ENCODE measurements at places on chromosomes 6 and 20.
A peak's percentile ranks its signal among the peaks of the same experiment; 100 is the strongest.

DNA sequence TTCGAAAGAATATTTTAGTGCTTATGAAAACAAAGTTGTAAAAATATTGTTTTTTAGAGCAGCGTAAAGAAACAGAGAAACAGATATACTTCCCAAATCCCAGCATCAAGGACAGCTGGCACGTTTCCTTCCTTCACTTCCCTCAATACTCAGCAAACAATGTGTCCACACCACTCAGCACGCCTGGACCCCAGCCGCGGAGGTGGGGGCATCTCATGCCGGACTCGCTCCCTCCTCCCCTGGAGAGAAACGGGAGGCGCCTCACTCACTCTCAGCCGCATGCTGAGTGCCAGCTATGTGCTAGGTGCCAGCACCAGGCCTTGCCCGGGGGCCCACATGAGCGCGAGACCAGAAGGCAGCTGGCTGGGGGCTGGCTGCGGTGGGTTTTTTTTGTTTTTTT lies 34.7 kb downstream of the SLC2A4RG start:
- no peak for DNase-seq

GRCh38 chr20:63955281-63955826 lies 862 bp downstream of the UCKL1 start:
- DNase-seq, result no peak

DNA sequence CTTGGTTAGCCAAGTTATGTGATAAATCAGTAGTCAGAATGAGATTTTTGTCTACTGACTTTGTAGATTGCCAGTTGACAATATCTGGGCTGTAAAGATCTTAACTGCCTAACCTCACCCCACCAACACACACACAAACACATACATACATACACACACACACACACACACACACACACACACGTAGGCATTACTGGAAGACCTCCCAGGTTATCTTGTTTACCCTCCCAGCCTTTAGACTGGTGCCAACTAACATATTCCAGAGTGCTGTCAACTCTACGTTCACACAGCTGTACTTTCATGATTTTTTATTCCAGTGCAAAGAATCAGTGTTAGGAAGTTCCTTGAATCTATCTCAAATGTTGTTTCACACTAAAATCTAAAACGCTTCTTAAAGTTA lies 38.9 kb downstream of the BMP5 start:
- no peak for DNase-seq

GRCh38 chr20:21826976-21827375 lies 121.5 kb downstream of the PAX1 start:
- DNase-seq, result peak; percentile 17

DNA sequence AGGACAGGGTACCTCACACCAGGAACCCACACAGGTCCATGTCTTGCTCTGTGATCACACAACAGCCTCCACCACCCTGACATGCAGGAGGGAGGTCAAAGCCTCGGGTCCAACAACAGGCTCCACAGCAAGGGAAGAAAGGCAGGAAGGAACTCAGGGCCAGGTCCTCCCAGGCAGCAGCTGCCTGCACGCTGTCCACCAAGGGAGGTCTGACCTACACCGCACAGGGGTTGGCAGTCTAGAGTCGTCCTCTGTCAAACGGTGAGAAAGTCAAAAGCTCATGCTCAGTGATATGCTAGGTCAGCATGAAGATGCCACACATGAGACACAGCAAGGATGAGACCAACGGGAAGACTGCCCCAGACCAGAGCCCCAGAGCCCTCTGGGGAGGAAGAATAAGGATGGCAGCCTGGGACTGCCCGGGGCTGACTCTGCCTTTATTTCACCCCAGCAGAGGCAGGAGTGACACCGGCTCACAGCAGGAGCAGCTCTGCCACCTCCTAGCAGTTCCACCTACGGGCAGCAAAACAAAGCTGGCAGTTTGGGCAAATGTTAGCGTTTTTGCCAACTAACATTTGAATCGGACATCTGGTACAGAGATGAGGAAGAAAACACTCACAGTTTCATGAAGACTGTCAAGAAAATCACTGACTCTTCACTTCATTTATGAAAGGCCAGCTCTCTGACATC lies 8.5 kb downstream of the GMEB2 start:
- DNase-seq, result no peak

DNA sequence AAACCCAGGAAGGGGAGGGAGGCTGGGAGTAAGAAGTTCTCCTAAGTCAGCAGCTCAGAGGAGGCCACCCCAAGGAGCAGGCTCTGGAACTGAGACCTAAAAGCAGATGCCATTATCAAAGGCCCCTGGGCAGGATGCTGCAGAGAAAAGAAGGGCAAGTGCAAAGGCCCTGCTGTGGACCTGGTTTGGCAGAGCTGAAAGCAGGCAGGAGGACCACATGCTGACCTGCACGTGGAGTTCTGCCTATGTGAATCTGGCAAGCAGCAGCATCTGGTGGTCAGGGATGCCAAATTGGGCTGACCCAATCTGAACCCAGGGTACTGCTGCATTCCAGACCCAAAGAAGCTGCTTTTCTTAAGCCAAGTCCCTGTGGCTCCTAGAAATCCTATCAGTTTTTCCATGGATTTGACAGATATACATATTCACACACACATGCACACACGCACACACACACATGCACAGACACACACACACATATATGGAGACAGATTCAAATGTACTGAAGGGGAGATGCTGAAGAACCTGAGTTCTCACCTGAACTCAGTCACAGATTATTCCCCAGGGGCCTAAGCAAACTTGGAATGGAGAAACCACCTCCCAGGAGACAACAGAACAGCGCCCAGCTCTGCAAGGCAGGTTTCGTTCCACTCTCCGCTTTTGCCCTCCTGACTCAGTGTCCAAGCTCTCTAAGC lies 119.9 kb downstream of the FOXA2 start:
- DNase-seq, result no peak

- no peak for DNase-seq
These were observed 26.5 kb upstream of the SMIM29 start for GRCh38 chr6:34275128-34275804.

DNA sequence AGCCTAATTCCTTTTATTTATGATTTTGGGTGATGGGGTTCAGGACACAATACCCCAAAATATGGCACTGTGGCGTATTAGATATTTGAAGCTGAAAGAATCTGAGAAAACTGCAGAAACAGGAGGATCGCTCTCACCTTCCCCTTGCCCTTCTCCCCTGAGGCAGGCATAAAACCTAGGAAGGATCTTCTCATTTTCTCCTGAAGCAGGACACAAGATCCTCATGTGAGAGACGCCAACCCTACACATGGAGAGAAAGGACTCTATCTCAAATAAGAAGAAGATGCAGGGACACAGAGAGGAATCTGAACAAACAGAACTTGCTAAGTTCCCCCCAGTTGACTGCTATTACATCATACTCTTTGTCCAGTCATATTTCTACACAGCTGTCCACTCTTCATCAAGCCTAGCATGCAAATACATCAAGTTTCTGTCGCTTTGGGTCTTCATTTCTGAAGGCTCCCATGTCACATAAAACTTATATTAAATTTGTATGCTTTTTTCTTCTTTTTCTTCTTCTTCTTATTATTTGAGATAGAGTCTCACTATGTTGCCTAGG lies 109.0 kb downstream of the DTNBP1 start:
- DNase-seq, result no peak

DNA sequence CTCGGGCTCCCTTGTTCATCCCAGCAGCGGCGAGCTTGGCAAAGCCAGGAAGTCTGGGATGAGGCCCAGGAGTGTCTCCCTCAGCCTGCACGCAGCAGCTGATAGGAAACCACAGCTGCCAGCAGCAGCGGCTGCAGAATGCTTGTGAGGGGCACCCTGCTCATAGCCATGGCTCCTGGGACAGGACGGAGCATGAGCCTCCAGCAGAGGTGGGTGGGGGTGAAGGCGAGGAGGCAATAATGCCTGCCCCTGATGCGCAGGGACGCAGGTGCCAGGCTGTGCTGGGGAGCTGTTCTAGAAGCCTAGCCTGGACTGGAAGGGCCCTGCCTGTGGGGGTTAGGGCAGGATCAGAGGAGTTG lies 157.9 kb downstream of the CD83 start:
- no peak for DNase-seq

- no peak for DNase-seq
These were observed 3.0 kb upstream of the CDH26 start for GRCh38 chr20:59955131-59955796.

DNA sequence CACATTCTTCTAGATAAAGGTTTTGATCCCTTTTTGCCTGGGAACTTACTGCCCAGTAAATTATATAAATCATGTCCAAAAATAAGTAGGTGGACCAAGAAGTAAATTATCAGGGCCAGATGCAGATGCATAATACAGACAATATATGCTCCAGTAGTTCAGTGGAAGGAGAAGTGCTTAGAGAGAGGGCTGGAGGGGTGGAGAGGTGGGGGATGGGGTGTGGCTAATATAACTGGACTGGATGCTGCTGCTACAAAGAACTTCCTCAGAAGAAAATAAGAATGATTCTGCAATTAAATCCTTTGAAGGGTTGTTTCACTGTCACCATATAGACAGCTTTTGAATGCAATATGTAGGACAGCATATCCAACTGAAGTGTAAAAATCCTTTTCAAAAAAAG lies 14.8 kb upstream of the TFAP2D start:
- no peak for DNase-seq

DNA sequence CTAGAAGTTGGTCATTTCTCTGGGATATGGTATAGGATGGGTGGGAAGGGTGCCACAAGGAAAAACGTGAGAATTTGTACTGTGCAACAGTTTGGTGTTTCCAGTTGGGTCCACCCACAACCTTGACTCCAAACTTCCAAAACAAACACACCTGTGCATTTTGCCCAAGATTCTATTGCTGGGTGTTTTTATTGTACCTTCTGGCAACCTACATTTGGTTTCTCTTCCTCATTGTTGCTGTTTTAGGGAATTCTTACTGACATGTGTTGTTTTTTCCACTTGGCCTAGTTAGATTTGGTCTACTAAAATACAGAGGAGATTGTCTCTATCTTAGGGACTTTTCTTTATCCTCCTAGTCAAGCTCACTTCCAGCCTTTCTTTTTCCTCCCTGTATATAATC lies 16.7 kb downstream of the TULP4 start:
- DNase-seq, result no peak

GRCh38 chr6:149593408-149593807 lies 27.2 kb downstream of the GINM1 start:
- DNase-seq, result no peak

- DNase-seq, result no peak
These were observed 19.8 kb downstream of the PPARD start for GRCh38 chr6:35362200-35362599.

GRCh38 chr20:50850721-50851286 lies 55.9 kb downstream of the BCAS4 start:
- no peak for DNase-seq

GRCh38 chr20:63695424-63696305 lies 787 bp upstream of the TNFRSF6B start:
- no peak for DNase-seq

DNA sequence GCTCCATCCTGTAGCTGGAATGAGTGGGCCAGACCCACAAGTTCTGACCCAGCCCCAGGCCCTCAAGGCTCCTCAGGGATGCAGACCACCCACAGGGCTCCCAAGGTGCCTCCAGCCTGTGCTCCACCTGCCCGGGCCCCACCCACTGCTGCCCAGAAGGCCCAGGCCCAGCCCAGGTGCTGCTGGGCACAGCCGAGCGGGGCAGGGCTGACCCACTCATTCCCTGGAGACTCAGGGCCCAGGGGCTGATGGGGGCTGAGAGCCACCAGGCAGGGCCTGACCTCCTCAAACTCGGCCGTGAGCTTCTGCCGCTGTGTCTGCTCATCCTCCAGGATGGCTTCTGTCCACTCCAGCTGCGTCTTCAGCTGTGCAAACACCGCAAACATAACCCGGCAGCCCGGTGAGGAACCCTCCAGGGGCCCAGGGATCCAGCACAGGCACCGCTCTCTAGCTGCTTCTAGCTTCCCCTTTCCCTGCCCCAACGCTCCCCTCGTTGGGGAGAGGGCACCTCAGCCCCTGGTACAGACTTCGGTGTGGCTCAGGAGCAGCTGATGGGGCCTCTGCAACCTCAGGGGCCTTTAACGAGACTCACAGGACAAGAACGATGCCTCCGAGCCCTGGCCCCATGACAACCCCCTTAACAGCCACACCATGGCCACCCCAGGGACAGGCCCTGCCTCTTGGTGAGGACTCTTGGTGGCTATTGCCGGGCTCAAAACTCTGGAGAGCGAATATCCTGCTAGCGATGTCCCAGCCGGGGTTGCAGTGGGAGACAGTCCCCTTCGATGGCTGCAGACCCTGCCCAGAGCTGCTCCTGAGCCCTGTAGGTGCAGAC lies 46.0 kb downstream of the DSTN start:
- no peak for DNase-seq

DNA sequence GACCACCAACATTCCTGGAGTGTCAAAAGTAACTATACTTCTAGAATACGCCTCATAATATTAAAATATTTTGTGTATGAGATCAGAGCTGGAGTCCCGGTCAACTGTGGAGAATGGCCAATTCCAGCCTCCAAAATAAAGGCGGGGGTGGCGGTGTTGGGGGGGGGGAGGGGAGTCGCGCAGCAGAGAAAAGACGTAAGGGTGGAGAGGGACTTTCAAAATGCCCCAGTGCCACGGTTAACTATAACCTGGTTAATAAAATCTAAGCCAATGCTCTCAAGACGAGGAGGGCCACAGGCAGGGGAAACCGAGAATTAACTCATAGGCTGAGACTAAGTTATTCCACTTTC lies 1.3 kb downstream of the NUP153 start:
- peak; percentile 72 for DNase-seq

GRCh38 chr6:137728386-137729349 lies 138.4 kb upstream of the TNFAIP3 start:
- DNase-seq, result peak; percentile 90

DNA sequence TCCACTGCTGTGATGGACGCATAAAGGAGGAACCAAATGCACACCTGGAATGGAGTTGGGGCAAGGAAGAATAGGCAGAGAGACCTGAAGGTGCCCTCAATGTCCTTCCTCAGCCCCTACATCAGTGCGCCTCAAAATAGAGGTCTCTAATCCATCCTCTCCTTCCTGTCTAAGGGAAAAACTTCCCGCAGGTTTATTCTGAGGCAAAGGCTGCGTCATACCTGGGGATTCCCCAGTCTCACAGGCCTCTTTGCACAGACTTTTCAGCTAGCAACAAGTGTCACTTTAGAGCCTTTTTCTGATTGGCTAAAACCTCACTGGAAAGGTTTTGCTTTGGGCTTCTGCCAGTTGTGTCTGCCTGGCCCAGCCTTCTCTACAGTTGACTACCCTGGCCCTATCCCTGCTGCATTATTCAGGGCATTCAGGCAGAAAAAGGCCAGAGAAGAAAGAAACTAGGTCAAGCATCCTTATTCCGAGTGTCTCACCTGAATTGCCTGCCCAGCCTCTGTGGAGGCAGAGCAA lies 1.8 kb upstream of the HLA-DQB1 start:
- DNase-seq, result peak; percentile 82

DNA sequence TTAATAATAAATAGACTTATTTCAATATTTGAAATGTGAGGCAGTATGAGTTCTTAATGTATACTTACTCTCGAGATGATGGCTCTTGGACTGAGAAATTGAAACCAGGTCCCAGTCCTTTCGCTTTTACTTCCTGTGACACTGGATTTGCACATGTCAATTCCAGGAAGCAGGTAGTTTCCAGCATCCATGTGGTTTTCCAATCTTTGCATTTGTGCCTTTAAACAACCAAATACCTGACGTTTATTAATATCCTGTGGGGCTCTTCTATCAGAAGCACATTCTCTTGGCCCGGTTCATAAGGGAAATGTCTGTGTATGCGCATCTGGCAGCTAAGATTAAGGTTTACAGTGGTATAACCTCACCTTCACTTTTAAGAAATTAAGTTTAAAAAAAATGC lies 13.1 kb downstream of the UTRN start:
- DNase-seq, result no peak

All from Daoy (cell line).